ENCODE measurements at places on chromosomes 6 and 20.

DNA sequence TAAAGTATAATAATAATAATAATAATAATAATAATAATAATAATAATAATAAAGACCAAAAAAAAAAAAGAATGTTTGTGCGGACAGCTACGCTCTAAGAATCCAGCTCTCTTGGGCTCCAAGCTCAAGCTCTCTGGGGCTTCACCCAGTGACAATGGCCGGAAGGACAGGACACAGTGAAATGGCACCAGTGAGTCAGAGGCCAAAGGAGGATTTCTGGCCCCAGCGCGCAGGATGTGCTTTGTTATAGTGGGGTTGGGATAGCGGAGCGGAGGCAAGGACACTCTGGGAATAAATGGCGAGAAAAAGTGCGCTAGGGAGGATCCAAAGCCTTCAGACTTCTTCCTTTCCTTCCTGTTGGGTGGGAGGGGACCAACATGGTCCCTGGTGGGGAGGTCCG, 38.2 kb downstream of the HLA-A start:
- DNase-seq = no peak

GRCh38 chr6:155419161-155419560, 36.5 kb downstream of the NOX3 start:
- no peak for DNase-seq

DNA sequence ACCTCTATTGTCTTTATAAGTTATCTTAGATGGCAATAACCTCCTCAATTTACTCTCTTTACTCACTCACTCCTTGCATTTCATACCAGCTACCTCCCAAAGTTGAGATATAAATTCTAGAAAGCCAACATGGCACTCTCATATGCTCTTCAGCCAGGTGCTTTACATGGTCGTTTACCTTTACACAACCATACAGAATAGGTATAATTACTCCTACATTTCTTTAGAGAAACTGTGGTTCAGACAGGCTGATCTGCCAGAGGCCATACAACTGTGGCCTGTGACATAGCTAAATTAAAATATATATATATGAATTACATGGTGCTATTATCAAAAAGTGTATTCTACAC, 45.7 kb downstream of the HBS1L start:
- DNase-seq = no peak

DNA sequence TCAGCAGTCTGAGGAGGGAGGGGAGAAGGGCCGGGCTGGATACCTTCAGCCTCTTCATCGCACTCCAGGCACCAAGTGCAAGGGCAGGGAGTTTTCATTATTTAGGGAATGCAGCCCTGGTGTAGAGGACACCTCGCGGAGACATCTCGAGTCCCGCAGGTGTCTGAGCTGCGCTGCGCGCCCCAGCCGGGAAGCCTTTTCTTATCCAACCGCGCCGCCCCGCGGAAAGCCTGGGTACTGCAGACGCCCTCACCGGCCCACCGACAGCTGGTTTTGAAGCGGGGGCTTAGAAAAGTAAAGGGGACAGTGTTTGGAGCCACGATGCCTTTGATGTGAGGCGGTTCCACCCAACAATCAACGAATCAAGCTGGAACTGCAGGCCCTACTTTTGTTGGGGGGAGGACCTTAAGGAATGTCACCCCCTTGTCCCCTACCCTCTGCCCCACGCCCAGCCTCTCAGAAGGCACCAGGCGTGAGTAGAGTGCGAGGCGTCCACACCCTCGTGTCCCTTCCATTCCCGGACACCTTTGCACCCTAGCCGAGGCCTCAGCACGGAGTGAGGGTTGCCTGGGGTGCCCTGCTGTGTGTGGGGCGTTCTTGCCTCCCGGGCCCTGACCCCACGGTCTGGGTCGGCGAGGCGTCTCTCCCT, 8.6 kb downstream of the NKX2-2 start:
- DNase-seq = peak; percentile 54

DNA sequence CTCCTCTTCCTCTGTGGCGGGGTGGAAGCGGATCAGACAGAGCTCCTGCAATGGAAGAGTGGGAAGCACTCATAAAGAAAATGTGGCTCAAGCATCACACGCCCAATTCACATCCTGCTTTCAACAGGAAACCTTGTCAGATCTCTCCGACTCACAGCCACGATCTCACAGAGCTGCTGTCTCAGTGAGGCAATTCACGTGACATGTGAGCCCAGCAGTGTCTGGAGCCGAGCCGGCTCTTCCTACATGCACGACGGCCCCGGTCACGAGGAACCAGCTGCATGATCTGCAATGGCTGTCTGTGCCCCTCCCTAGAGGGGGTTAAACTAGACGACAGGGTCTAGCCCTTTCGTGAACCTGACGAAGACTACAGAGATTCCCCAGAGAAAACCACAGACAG, 29.5 kb upstream of the TCFL5 start:
- DNase-seq = no peak

- no peak for DNase-seq
These were observed 697 bp upstream of the CEP43 start for GRCh38 chr6:166998256-166999144.
